ENCODE measurements at places on chromosomes 6 and 20. TPM values are rescaled to one million over a fixed set of nuclear protein-coding genes. Genes with fewer than 3 reads are reported as not detected.

GRCh38 chr6:140985679-140986275 is 1146.9 kb upstream of the GJE1 start:
- no peak for DNase-seq

DNA sequence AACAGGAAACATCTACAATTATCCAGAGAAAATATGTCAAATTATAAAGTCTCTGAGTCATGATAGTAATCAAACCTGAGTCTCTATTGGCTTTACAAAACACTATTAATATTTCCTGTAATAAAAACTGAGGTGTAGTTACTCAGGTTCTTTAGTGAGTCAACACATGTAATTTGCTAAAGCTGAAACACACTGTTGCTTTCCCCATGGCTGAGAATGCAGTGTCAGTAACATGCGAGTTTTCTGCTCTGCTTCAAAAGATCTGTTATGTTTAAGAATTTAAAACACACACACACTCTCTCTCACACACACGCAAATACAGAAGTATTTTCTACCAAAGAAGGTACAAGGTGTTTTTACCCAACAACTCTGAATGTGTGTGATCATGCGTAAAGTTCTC is 38.6 kb downstream of the ATXN1 start:
- no peak for DNase-seq

Gene BHLHE23
- total RNA-seq: not detected

Gene OR12D3
- not detected for total RNA-seq

Gene OCSTAMP
- total RNA-seq: not detected

DNA sequence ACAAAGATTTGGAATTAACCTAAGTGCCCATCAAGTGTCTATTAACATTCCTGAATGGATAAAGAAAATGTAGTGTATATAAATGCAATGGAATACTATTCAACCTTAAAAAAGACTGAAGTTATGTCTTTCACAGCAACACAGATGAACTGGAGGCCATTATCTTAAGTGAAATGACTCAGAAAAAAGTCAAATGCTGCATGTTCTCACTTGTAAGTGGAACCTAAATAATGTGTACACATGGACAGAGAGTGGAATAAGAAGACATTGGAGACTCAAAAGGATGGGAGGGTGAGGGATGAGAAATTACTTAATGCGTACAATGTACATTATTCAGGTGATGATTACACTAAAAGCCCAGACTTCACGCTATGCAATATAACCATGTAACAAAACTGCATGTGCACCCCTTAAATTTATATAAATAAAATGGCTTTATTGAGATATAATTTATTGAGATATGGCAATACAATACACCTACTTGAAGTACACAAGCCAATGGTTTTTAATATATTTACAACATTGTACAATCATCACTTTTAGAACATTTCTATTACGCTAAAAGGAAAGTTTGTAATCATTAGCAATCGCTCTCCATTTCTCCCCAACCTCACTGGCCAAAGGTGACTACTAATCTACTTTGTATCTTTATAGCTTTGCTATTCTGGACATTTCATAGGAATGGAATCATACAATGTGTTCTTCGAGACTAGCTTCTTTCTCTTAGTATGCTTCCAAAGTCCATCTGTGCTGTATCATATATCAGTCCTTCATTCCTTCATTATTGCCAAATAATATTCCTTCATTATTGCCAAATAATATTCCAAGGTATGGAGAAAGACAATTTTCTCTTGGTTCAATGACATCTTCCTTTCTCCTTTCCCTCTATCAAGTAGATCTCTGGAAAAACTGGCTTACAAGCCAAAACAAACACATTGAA is 5.8 kb downstream of the STX7 start:
- no peak for DNase-seq

- no peak for DNase-seq
These were observed 305.2 kb downstream of the ESR1 start for GRCh38 chr6:152112491-152113261.

DNA sequence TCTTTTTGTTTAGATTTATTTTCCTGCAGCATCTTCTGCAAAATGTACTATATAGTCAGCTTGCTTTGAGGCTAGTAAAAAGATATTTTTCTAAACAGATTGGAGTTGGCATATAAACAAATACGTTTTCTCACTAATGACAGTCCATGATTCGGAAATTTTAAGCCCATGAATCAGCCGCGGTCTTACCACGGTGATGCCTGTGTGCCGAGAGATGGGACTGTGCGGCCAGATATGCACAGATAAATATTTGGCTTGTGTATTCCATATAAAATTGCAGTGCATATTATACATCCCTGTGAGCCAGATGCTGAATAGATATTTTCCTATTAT is 3.2 kb downstream of the FOXC1 start:
- DNase-seq: no peak

Gene PPIL6
- total RNA-seq: 0.16 TPM

Gene CRIP3
- total RNA-seq: not detected

DNA sequence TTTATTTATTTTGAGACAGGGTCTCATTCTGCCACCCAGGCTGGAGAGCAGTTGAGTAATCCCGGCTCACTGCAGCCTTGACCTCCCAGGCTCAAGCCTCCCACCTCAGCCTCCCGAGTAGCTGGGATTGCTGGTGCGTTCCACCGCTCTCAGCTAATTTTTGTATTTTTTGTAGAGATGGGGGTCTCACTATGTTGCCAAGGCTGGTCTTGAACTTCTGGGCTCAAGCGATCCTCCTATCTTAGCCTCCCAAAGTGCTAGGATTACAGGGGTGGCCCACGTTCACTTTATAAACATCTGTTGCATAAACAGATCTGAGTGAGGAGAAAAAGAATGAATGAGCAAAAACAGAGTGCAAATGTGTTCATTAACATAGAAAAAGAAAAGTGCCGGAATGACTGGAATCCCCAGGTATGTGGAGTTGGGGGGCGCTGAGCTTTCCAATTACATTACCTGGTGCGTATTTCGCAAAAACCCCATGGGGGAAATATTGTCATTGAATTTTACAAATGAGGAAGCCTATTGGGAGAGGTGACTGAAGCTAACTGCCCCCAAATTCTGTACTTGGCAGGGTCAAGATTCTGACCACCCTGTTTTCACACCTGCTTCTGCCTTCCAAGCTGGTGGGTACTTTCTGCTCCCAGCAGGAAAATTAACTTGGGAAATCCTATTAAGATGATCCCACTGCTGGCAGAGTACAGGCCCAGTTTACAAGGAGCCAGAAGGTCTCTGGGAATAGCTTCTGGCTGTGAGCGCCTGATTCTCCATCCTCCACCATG is 207.7 kb upstream of the JARID2 start:
- no peak for DNase-seq

Gene SLC2A10
- total RNA-seq: not detected

Gene RPS6KA2
- total RNA-seq: 1.6 TPM

DNA sequence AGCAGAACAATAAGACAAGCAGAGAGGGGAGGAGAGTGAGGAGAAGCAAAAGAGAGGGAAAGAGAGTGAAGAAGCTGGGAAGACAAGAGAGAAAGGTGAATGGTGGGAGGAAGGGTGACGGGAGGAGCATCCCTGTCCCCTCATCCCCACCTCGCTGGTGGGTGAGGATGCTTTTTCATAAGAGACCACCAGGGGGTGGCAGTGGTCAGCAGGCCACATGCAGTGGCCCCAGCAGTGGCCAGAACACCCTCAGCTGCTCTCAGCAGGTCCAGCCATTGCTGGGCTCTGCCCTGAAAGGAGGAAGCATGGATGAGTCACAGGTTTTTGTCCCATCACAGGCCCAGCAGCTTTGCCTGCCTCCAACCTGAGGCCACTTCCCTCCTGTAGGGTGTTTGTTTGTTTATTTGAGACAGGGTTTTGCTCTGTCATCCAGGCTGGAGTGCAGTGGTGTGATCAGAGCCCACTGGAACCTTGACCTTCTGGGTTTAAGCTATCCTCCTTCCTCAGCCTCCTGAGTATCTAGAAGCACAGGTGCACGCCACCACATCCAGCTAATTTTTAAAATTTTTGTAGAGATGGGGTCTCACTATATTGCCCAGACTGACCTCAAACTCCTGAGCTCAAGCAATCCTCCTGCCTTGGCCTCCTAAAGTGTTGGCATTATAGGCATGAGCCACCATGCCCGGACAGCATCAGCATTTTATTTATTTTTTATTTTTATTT is 24.0 kb downstream of the FGD2 start:
- DNase-seq: peak; percentile 64

Gene GTF3C6
- 99.8 TPM for total RNA-seq

DNA sequence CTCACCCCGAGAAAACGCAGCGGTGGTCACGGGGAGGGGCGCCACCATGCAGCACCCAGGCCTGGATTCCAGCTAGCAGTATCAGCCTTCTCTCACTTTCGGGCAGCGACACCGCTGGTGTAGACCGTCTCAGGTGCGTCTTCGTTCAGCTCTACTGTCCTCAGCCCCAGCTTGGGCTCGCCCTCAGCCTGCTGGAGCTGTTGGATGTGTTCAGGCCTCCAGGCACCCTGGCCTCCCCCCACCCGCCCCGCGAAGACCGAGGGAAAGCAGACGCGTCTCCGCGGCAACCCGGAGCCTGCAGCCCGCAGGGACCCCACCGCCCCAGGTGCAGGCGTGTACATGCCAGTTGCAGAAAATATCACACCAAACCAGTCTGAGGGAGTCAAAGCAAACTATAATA is 60.8 kb upstream of the CARMIL1 start:
- no peak for DNase-seq

- DNase-seq: no peak
These were observed 122.3 kb downstream of the THBS2 start for GRCh38 chr6:169131390-169131789.

GRCh38 chr6:36556281-36556680 is 9.0 kb upstream of the STK38 start:
- DNase-seq: no peak

Gene CST5
- total RNA-seq: not detected

DNA sequence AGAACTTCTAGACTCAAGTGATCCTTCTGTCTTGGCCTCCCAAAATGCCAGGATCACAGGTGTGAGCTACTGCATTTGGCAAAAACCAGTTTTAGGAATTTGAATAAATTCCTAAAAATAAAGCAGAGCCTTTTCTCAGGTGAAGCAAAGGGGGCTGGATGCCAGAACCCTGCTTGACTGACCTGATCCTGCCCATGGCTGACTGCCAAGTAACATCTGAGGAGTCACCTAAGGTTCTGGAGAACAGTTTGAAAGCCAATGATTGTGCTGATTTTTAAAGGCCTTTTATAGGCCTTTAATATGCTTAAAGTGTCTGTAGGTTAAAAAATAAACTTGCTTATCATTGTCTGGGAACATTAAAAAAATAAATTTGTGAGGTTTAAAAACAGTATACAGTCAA is 14.1 kb upstream of the ZSCAN12 start:
- DNase-seq: no peak

DNA sequence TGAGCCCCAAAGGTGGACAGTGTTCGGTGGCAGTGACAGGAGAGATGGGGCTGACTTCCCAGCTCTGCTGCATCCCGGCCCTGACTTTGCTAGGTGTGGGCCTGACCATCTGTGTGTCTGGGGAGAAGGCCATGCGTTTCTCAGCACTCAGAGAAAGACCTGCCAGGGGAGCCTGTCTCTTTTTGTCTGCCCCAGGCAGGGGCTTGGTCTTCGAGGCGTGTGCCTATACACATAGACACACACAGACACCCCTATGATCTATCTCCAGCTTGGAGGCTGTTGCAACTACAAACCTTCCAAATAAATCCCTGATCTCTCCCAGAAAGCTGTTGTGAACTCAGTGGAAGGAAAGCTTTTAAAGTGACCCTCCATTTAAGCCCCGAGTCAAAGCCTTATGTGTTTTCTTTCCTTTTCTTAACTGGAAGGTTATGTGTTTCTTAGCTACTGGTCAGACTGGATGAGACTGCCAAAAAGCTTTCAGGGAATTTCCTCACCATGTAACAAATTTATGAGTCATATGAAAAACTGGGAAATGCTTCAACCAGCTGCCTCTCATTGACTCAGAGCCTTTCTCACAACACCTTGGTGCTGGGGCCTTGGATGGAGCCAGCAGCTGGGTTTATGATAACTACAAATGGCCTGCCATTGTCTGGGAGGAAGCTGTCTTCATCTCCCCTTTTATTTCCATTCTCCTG is 102.6 kb downstream of the CDC5L start:
- DNase-seq: no peak

Gene PNLDC1
- 0.57 TPM for total RNA-seq

Measured in activated CD8-positive, alpha-beta T cell treated with anti-CD3 and anti-CD28 coated beads, Interleukin-2, amount 10 ng/mL, durations not matched to agents 7 days and 5 days (primary cell).